ENCODE measurements at places on chromosomes 5 and 9.

- no peak for DNase-seq
These were observed 27.6 kb downstream of the MBLAC2 start for GRCh38 chr5:90446961-90447360.

DNA sequence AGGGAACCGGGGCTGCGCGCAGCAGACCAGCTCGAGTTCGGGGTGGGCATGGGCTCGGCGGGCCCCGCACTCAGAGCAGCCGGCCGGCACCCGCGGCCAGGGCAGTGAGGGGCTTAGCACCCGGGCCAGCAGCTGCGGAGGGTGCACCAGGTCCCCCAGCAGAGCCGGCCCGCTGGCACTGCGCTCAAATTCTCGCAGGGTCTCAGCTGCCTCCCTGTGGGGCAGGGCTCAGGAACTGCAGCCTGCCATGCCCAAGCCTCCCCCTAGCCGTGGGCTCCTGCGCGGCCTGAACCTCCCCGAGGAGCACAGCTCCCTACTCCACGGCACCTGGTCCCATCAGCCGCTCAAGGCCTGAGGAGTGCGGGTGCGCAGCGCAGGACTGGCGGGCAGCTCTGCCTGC lies 172.9 kb upstream of the SLC30A5 start:
- no peak for DNase-seq

- DNase-seq = no peak
These were observed 113.2 kb downstream of the STK32A start for GRCh38 chr5:147348046-147348445.

GRCh38 chr5:169106911-169107706 lies 193.8 kb downstream of the SLIT3 start:
- no peak for DNase-seq

- DNase-seq = no peak
These were observed 15.3 kb upstream of the GRXCR2 start for GRCh38 chr5:145887976-145888574.

- DNase-seq = no peak
These were observed 182.4 kb upstream of the OTULINL start for GRCh38 chr5:14399054-14399692.

DNA sequence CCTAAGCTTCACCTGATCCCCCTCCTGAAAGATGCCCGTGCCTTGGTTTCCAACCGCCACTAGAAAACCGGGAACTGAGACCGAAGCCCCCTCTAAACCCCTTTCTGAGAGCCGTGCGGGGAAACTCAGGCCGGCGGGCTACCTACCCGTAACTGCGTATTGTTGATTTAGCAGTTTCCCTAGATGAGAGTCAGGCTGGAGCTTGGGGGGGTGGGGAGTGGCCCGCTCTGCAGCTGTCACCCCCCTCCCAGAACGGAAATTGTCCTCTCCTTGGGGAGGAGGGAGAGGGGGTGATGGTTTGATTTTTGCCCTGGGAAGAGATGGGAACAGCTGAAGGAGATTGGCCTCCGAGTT lies 2.5 kb downstream of the CXXC5 start:
- no peak for DNase-seq

GRCh38 chr5:108830705-108831276 lies 83.1 kb downstream of the FER start:
- no peak for DNase-seq

- no peak for DNase-seq
These were observed 329.7 kb downstream of the CWC27 start for GRCh38 chr5:65098393-65098792.

GRCh38 chr5:172175263-172175719 lies 12.7 kb downstream of the STK10 start:
- peak; percentile 93 for DNase-seq

DNA sequence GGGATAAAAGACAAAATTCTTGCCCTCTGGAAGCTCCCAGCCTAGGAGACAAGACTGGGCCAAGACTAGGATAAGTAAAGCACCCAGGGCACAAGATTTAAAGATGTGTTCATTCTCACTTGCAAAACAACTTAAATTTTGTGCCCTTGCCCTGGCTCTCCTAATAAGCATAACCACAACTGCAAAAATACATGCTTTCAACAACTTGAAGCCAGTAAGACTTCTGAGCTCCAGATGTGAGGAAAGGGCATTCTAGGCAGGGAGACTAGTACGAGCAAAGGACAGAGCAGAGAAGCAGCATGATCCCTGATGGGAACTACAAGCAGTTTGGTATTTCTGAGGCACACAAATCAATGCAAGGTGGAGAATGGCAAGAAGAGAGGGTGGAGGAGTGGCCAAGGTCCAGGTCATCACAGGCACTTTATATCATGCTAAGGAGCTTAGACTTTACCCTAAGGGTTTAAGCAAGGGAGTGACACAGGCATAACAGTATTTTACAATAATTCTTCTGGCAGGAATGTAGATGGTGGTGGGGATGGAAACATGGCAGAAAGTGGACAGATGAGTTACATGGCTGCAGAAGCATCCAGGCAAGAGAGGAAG lies 30.1 kb upstream of the SIL1 start:
- DNase-seq = no peak

- no peak for DNase-seq
These were observed 84.0 kb downstream of the NSUN2 start for GRCh38 chr5:6548756-6549285.

DNA sequence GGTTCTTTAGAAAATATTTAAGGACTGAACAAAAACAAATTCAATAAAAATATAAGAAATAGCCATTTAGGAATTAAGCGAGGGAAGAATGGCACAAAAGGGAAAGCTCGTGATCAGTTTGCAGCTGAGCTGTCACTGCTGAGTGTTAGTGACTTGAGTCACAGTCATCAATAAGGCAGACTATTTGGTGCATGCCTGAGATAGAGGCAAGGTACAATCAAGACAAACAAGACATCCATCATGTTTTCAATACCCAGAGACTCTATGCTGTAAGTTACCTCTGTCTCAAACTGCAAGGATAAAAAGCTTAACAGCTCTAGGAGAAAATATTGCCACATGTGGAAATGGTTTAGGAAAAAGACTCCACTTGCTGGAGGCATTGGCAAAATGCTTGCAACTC lies 426.4 kb upstream of the TYRP1 start:
- no peak for DNase-seq

DNA sequence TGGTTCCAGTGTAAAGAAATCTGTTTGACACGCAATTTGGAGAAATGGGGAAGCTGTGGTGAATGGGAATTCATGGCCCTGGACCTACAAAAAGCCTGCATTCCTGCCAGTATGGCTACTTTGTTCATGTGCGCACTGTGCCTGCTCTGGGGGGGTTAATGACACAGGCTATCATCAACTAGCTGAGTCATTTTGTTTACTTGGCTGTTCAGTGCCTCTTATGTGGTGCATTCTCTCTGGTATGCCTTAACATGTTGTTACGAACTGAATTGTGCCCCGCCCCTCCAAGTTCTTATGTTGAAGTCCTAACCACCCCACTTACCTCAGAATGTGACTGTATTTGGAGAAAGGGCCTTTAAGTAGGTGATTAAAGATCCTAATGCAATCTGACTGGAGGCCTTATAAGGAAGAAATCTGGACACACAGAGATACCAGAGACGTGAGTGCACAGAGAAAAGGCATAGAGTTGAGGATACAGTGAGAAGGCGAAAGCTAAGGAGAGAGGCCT lies 20.4 kb upstream of the UBAP1 start:
- DNase-seq = no peak

DNA sequence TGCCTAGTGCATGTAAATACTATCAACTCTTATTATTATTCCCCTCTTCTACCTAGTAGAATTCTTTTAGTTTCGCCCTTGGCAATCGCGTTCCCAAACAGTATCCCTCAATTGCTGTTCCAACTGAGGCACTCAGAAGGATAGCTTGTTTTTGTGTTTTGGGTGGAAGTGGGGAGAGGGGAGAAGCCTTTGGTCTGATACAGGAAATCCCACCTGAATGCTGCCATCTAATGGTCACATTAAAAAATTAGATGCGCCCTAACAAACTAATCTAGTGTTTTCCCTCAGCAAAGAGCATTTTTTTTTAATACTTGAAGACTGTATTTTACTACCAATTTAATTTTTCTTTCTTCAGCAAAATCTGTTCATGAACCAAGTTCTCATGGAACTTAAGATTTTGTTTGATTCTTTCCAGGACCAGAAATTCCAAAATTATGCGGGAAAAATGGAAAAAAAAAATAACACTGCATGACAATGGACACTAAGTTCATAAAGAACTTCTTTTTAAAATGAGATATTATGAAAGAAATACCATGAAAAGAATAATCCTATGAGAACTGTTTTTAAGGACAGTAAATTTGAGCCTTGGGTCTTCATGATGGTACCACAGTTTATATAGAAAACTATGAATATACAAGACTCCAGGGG lies 22.2 kb upstream of the GLDC start:
- DNase-seq = no peak

- no peak for DNase-seq
These were observed 129.5 kb downstream of the TRIO start for GRCh38 chr5:14272548-14273205.

DNA sequence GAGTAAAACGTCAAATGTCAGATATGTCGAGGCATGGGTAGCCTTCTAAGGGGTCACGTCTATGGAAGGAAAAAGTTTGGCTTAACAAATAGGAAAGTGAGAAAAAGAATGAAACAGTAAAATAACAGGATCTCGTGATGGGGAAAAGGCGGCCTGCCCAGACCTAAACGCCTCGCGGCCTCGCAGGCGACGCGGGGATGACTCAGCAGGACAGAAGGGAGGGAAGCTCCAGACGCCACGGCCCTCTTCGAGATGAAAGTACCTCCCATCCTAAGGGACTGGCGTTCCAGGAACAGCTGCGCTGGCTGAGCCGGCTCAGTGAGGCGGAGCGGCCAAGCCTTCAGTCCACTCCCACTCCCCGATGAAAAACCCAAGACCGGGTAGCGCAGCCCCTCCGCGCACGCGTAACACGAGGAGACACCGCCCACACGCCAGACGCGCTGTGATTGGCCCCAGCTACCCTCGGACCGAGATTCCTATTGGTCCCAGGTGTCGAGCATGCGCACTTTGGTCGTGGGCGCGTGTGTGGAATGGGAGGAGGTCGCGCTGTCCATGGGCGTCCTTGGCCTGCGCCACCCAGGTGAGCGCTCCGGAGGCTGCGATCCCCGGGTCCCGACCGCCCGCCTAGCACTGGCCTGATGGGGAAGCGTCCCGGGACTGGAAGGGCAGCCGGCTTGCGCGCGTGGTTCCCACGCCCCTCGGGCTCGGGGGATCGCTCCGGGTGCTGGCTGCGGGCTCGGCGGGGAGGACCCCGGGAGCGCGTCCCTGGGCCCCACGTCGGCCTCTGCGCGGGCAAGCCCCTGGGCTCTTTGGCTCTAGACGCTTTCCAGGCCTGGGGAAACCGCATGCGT lies 588.5 kb downstream of the MTRR start:
- DNase-seq = peak; percentile 90

GRCh38 chr9:87890837-87891236 lies 8.2 kb downstream of the SPATA31E1 start:
- no peak for DNase-seq

- DNase-seq = no peak
These were observed 15.8 kb downstream of the PSMB7 start for GRCh38 chr9:124399323-124399967.

DNA sequence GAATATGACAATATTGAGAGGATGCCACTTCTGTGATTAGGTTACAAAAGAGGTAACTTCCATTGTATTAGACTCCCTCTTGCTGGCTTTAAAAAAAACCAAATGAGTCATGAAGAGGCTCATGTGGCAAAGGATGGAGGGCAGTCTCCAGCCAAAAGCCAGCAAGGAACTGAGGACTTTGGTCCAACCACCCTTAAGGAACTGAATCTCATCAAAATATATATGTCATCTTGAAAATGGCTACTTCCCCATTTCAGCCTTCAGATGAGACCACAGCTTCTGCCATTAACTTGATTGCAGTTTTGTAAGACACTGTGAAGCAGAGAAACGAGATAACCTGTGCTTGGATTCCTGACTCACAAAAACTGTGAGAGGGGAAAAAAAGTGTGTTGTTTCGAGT lies 15.5 kb upstream of the TRIM32 start:
- no peak for DNase-seq

GRCh38 chr9:9142001-9142400 lies 1342.4 kb upstream of the DMAC1 start:
- no peak for DNase-seq

DNA sequence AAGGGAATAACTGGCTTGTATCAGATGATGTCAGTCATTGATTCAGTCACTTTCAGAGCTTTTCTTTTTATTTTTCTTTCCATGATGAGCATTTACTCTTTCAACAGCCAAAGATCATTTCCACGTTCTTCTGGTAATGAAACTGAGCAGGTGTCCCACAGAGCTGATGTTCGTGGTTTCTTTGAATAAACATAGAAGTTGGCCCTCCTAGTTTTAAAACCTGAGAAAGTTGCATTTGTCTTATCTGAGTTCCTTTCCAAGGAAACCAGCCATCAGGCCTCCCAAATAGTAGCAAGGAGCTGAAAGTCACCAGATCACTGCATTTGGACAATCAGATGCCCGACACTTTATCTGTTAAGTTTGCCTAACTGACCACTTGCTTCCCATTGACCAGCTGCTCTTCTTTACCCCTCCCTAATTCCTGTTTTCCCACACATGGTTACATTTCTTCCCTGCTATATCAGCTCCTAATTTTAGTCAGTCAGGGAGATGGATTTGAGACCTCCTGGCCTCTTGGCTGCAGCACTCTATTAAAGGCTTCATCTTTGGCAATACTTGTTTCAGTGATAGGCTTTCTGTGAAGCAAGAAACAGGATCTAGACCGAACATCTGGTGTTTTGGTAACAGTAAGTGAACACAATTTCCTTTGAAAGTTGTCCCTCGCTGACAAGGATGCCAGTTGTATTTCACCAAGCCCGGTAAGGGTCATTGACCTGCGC lies 420.8 kb downstream of the CHSY3 start:
- DNase-seq = no peak

- DNase-seq = no peak
These were observed 2112.9 kb upstream of the WWC1 start for GRCh38 chr5:166178411-166179080.

DNA sequence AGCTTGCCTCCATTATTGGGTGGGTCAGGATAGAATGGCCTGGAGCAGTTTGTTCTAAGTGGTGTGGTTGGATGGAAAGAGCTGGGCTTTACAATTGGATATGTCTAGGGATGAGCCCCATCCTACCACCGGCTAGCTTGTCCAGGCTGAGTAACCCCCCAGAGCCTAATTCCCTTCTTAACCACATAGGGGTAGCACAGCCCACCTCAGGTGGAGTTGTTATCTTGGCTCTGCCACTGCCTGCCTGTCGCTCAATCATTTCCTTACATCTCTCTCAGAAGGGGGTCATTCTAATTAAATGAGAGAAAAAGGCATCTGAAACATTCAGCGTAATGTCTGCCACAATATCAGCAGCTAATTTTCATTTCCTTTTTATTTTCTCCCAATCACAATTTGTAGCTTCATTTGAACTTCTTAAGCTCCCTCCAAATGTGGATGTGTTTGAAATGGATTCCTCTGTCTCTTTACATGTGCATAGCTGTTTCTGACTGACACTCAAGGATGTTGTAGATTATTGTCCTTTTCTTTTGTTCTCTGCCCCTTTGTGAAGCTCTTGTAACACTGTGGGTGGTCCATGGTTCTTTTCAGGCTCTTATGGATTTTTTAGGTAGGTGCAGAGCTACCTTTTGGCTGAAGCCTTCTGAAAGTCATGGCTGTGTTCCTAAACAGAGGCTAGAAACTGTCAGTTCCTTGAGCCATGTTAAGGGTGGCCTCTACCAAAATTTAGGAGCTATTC lies 383.1 kb upstream of the KLF4 start:
- DNase-seq = no peak
